ENCODE measurements at places on chromosomes 12 and 14.
A peak's percentile ranks its signal among the peaks of the same experiment; 100 is the strongest.

DNA sequence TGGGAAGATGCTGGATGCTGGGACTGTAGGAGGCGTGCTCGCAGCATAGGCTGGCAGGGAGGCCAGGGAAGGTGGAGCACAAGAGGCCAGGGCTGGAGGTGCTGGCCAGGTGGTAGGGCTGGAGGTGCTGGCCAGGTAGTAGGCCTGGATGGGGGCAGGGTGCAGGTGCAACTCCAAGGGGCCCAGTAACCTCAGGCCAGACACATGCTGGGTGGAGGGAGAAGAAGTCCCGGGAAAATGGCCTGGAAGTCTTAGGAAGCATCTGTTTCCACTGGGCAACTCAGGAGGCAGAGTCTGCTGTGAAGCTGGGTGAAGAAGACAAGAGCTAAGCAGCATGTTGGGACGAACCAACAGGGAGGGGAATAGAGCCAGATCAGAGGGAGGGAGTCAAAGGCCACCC lies 665.2 kb downstream of the BCL11B start:
- no peak overlapping the region for H3K27ac ChIP-seq
- peak; percentile 19 for DNase-seq
- H3K4me1 ChIP-seq = no peaks in the 10 kb centered on the region
- no peaks in the 10 kb centered on the region for H3K27me3 ChIP-seq
- no peaks in the 10 kb centered on the region for H3K36me3 ChIP-seq

DNA sequence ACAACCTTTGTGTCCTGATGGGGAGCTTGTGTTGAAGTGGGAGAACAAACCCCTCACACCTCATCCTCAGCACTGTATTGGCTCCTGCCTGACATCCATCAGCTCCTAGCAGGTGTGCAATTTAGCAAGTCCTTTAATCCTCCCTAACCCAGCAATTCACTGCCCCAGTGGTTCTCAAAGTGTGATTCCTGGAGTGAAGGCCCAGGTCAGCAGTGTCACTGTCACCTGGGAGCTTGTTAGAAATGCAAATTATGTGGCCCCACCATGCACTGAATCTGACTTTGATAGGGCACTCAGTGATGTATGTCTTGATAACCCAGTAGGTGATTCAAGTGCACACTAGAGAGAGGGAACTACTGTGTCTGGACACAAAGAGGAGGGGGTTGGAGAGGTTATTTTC lies 133.6 kb downstream of the FGD4 start:
- no peaks in the 10 kb centered on the region for H3K36me3 ChIP-seq
- no peak overlapping the region for H3K4me3 ChIP-seq
- H3K27me3 ChIP-seq = peaks cover 22% of the 10 kb centered on the region
- DNase-seq = no peak
- H3K27ac ChIP-seq = no peak overlapping the region

GRCh38 chr14:22976620-22977433 lies 5.5 kb downstream of the AJUBA start:
- no peak for DNase-seq
- H3K27me3 ChIP-seq = peaks cover 33% of the 10 kb centered on the region
- no peak overlapping the region for H3K27ac ChIP-seq
- H3K4me3 ChIP-seq = no peak overlapping the region
- H3K36me3 ChIP-seq = peaks cover 2% of the 10 kb centered on the region

GRCh38 chr12:74171478-74171909 lies 366.1 kb upstream of the ATXN7L3B start:
- H3K4me3 ChIP-seq = no peak overlapping the region
- no peaks in the 10 kb centered on the region for H3K27me3 ChIP-seq
- no peaks in the 10 kb centered on the region for H3K36me3 ChIP-seq
- no peak for DNase-seq
- H3K27ac ChIP-seq = no peak overlapping the region
- H3K4me1 ChIP-seq = no peaks in the 10 kb centered on the region

DNA sequence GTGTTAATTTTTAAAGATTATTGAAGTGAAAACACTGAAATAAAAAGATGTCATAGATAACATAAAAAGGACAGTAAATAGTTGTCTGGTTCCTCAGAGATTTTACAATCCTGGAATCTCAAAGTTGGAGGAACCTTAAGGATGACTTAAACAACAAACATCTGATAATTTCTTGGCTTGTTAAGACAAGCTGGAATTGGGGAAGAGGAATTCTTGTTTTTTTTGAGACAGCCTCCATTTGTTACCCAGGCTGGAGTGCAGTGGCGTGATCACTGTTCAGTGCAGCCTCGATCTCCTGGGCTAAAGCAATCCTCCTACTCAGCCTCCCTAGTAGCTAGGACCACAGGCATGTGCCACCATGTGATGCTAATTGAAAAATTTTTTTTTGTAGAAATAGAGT lies 2.3 kb downstream of the ZNF410 start:
- DNase-seq = no peak
- H3K36me3 ChIP-seq = peaks cover 17% of the 10 kb centered on the region
- peaks cover 49% of the 10 kb centered on the region for H3K4me1 ChIP-seq

DNA sequence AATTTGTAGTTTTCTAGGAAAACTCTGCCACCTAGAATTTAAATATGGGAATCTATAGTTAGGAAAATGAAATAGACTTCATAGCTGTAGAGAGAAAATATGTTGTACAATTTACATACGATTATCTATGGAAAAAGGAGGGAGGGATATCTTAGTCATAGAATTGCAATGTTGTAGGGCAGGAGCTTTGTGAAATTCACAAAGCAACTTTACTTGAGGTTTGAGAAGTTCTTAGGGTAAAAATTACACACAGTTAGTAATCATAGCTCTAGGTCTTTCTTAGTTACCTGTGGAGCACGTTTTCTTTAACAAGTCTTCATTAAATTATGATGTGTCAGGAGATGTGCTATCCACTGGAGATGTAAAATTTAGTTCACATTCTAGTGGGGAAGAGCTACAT lies 61.4 kb upstream of the DBX2 start:
- no peak overlapping the region for H3K27ac ChIP-seq
- no peak for DNase-seq
- no peaks in the 10 kb centered on the region for H3K4me1 ChIP-seq
- peaks cover 8% of the 10 kb centered on the region for H3K27me3 ChIP-seq
- H3K4me3 ChIP-seq = no peak overlapping the region

- no peak for DNase-seq
- no peak overlapping the region for H3K4me3 ChIP-seq
- peak overlapping the region; percentile 44 for H3K27ac ChIP-seq
- peaks cover 11% of the 10 kb centered on the region for H3K4me1 ChIP-seq
- peaks cover 8% of the 10 kb centered on the region for H3K36me3 ChIP-seq
- no peaks in the 10 kb centered on the region for H3K27me3 ChIP-seq
Observed at GRCh38 chr12:46430340-46430948, 57.9 kb upstream of the SLC38A2 start.

DNA sequence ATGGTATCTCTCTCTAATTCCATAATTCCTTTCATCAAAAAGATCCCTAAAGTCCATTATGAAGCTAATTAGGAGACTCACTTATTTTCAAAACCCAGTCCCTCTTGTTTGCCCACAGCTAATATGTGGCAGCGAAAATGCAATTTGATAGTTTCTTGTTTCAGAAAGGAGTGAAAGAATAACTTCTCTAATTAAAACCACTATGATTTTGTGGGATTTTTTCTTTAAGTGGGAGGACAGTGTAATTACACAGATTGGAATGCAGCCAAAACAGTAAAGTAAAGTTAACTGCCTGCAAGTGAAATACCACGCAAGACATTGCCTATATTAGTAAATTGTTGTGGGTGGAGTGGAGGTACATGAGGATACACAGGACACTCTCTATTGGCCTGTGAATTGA lies 50.0 kb downstream of the PTPRO start:
- no peak overlapping the region for H3K27ac ChIP-seq
- H3K4me3 ChIP-seq = no peak overlapping the region
- H3K36me3 ChIP-seq = no peaks in the 10 kb centered on the region
- H3K4me1 ChIP-seq = no peaks in the 10 kb centered on the region

DNA sequence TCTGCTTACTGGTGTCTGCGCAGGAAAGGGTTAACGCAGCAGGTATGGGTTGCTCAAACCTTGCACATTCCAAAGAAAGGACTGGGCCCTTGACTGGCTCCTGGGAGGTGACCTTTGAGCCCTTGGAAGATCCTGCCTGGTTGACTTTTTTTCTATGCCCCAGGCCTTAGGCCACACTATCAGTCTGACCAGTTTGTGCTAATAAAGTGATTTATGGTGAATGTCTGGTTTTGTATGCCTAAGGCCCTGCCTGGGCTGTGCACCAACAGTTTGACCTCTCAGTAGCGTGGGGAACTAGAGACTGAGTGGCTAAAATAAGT lies 61.4 kb upstream of the SCN8A start:
- DNase-seq = no peak
- H3K36me3 ChIP-seq = no peaks in the 10 kb centered on the region
- H3K4me1 ChIP-seq = peaks cover 7% of the 10 kb centered on the region
- peaks cover 27% of the 10 kb centered on the region for H3K27me3 ChIP-seq

DNA sequence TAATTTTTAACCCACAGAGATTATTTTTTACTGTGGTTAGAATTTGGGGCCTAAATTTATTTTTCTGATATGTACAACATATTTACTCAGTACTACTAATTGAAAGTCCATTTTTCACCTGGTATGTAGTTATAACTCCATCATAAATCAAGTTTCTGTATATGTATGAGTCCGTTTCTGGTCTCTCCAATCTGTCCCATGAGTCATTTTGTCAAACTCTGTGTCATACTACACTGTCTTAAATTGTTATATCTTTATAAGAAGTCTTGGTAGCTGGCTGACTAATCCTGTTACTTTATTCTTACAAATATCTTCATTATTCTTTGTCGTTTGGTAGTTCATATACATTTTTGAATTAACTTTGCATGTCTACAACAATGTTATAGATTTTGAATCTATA lies 344.0 kb downstream of the PDZRN4 start:
- H3K36me3 ChIP-seq = no peaks in the 10 kb centered on the region
- H3K27ac ChIP-seq = no peak overlapping the region
- H3K27me3 ChIP-seq = peaks cover 2% of the 10 kb centered on the region
- peaks cover 2% of the 10 kb centered on the region for H3K4me1 ChIP-seq
- no peak overlapping the region for H3K4me3 ChIP-seq

DNA sequence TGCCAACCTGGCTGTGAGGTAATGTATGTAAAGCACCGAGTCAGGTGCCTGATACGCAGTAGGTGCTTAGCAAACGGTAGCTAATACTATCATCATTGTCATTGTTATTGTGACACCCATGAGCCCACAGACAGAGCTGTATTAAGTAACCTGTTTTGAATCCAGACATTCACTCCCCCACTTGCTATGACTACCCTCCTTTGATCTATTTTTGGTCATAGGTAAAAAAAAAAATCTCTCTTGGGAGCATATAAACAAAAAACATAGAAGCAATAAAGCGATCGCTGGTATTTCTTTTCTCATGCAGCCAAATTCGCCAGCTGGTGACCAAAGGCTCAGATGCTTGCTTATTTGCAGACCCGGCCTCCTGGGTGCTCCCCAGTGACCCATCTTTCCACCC lies 330.2 kb downstream of the DPF3 start:
- H3K27ac ChIP-seq = no peak overlapping the region
- H3K27me3 ChIP-seq = peaks cover 14% of the 10 kb centered on the region
- H3K36me3 ChIP-seq = no peaks in the 10 kb centered on the region
- peaks cover 4% of the 10 kb centered on the region for H3K4me1 ChIP-seq
- DNase-seq = no peak

DNA sequence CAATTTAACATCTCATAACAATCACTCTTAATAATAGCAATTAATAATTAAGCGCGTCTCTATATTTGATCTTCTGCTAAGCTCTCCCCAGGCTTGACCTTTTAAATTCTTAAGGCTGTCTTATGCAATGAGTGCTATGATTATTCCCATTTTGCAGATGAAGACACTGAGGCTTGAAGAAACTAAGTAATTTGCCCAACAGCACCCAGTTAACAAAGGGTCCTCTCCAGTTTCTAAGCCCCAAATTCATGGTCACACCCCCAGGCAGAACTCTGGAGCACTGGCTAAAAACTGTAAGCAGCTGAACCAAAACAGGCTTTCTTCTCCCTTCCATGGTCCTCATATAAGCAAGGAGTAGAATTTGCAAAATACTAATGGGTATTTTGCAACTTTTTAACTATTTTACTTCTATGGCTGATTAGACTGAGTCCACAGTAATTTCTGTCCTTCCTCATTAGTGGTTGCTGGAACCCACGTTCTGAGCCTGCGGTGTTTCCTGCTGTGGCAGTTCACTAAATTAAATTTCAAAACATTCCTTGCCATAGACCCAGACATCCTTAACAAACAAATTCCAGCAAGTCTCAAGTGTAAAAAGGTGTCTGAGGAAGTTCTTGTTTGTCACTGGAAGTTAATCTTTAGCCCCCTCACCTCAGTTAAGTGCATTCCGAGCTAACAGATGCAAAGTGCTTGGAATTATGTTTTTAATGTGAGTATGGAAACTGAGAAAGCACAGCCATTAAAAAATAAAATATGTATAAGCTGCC lies 76.5 kb downstream of the TMEM132D start:
- no peak overlapping the region for H3K4me3 ChIP-seq
- H3K4me1 ChIP-seq = no peaks in the 10 kb centered on the region
- H3K27me3 ChIP-seq = no peaks in the 10 kb centered on the region
- H3K36me3 ChIP-seq = peaks cover 1% of the 10 kb centered on the region
- no peak overlapping the region for H3K27ac ChIP-seq
- DNase-seq = no peak

GRCh38 chr12:12796928-12797793 lies 11.7 kb downstream of the APOLD1 start:
- H3K27me3 ChIP-seq = no peaks in the 10 kb centered on the region
- no peak for DNase-seq
- peaks cover 11% of the 10 kb centered on the region for H3K4me1 ChIP-seq

GRCh38 chr14:51525739-51526138 lies 126.0 kb upstream of the FRMD6 start:
- no peaks in the 10 kb centered on the region for H3K36me3 ChIP-seq
- no peak for DNase-seq

- H3K36me3 ChIP-seq = no peaks in the 10 kb centered on the region
- no peak overlapping the region for H3K4me3 ChIP-seq
- no peaks in the 10 kb centered on the region for H3K4me1 ChIP-seq
- no peak for DNase-seq
- no peak overlapping the region for H3K27ac ChIP-seq
Observed at GRCh38 chr12:32768518-32768917, 12.8 kb upstream of the YARS2 start.

GRCh38 chr12:108213871-108214445 lies 84.9 kb downstream of the WSCD2 start:
- H3K27me3 ChIP-seq = no peaks in the 10 kb centered on the region
- H3K36me3 ChIP-seq = no peaks in the 10 kb centered on the region
- DNase-seq = no peak
- no peak overlapping the region for H3K27ac ChIP-seq

GRCh38 chr12:20096430-20096829 lies 271.9 kb upstream of the PDE3A start:
- H3K27me3 ChIP-seq = no peaks in the 10 kb centered on the region
- no peak overlapping the region for H3K4me3 ChIP-seq
- DNase-seq = no peak

- H3K4me3 ChIP-seq = no peak overlapping the region
- H3K27me3 ChIP-seq = no peaks in the 10 kb centered on the region
- H3K27ac ChIP-seq = no peak overlapping the region
- H3K4me1 ChIP-seq = peaks cover 46% of the 10 kb centered on the region
Observed at GRCh38 chr12:113204804-113205203, 16.5 kb upstream of the TPCN1 start.

GRCh38 chr14:89616852-89617341 lies 199.9 kb upstream of the FOXN3 start:
- peak overlapping the region; percentile 85 for H3K4me3 ChIP-seq
- H3K27me3 ChIP-seq = no peaks in the 10 kb centered on the region
- peak; percentile 83 for DNase-seq
- H3K27ac ChIP-seq = peak overlapping the region; percentile 93

GRCh38 chr12:48121522-48121921 lies 2.4 kb downstream of the PFKM start:
- peaks cover 10% of the 10 kb centered on the region for H3K27me3 ChIP-seq
- no peak for DNase-seq
- H3K4me3 ChIP-seq = no peak overlapping the region
- H3K4me1 ChIP-seq = peaks cover 24% of the 10 kb centered on the region
- H3K27ac ChIP-seq = no peak overlapping the region

- DNase-seq = no peak
- H3K27ac ChIP-seq = no peak overlapping the region
- no peaks in the 10 kb centered on the region for H3K27me3 ChIP-seq
- H3K4me1 ChIP-seq = peaks cover 20% of the 10 kb centered on the region
Observed at GRCh38 chr12:106380954-106381353, 23.4 kb downstream of the POLR3B start.
